ENCODE measurements at places on chromosomes 2 and 18.

- no peak for DNase-seq
Measured at GRCh38 chr2:177175917-177176668, 36.5 kb upstream of the HNRNPA3 start.

GRCh38 chr18:63686871-63687270, 15.9 kb upstream of the SERPINB11 start:
- no peak for DNase-seq

GRCh38 chr2:160210599-160211138, 10.6 kb upstream of the ITGB6 start:
- DNase-seq: no peak

- DNase-seq: peak; percentile 64
Measured at GRCh38 chr2:43105586-43106558, 120.5 kb downstream of the ZFP36L2 start.

DNA sequence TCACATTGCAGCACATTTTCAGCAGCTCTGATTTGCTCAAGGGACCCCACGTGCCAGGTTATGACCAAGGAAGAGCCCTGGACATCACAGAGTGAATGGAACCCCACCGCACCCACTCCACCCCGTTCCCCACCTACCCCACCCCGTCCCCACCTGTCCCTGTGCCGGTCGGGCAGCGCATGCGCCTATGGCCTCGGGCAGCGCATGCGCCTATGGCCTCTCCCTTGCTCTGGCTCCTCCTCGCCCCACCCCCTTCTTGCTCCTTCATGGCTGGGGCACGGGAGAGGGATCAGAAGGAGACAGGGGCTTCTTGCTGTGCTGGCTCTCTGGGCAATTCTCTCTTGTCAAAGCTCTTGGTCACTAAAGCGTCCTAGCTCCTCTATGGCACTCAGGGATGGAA, 371.8 kb upstream of the HS6ST1 start:
- DNase-seq: no peak

- DNase-seq: no peak
Measured at GRCh38 chr2:118477111-118477862, 370.2 kb downstream of the EN1 start.

GRCh38 chr2:165895974-165896373, 57.6 kb downstream of the TTC21B start:
- no peak for DNase-seq

DNA sequence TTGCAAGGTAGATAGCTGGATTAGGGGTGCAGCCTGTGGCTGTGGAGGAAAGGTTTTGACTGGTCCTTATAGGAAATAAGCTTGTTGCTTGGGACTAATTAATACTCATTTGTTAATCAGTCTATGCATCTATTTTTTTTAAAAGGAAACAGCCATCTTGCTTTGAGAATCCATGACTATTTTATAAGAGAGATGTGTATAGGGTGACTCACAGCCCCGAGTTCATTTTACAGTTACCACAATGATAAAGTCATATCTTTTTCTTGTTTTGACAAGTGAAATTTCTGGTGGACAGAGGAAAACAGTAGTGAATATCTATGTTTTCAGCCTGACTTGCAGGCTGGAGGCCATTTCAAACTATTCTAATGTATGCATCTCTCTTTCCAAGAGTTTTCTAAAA, 193.5 kb upstream of the CCDC68 start:
- no peak for DNase-seq

DNA sequence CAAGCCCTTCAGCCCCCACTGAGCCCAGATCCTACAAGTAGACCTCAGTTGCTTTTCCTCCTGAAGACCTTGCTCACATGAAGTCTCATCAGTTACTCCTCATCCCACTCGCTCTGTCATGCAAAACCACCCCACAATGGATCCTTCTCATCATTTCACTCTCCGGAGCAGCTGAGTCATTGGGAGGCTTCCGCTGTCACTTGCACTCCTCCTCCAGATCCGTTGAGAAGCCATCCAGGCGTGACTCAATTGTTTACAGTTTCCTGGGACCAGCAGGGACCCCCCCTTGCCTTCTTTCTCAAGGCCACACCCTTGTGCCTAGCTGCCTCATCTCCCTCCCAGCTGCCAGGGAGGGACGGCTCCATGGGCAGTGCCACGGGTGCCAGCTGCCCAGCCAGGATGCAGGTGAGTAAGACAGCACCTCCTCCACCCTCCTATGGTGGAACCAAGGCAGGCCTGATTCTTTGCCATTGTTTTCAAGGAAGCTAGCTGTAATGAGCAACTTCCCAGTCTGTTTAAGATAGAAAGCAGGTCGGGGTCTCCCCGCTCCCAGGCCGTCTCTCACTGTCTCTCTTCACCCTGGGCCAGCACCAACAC, 16.3 kb downstream of the GPR55 start:
- DNase-seq: peak; percentile 84

DNA sequence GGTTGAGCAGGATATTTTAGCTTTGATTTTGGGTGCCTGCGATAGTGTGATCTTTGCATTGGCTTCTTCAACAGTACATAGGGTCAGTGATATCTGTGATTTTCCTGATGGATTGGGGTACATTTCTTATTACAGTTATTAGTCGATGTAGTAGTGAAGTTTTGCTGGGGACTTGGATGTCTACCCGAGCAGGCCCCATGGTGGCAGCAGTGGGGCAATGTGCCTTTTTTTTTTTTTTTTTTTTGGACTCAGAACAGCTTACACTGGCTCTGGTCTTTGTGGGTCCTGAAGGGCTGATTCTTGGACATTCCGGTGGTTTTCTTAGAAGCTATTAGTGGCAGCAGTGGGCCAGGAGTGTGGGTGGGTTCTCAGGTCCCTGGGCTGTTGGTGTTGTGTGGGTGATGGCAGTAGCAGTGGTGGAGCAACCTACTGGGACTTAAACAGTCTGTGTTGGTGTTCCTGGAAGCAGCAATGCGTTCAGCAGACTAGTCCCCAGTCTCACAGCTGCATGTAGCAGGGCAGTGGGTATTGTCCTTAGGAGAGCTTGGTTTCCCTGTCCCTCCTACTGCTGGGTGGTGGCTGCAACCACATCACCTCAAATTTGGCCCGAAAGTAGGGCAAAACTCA, 53.7 kb upstream of the SLC4A10 start:
- DNase-seq: no peak

- peak; percentile 86 for DNase-seq
Measured at GRCh38 chr2:15223887-15224286, 337.2 kb downstream of the NBAS start.

DNA sequence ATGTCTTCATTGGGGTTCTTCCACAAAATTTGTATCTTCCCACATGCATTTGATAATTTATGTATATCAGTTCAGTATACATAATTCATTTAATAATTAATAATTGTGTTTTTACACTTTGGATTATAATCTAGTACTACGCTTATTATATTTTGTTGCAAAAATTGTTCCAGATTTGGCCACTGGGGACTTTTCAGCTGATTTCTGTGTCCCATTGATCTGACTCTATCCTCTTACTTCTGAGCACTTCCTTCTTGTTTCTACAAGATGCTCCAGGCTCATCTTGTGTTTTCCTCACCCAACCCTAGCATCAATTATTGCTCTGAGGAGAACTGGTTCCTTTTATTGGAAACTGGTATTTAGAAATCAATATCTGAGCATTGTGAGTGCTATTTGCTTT, 215.3 kb upstream of the CDH19 start:
- no peak for DNase-seq

GRCh38 chr2:28374331-28374730, 18.3 kb upstream of the FOSL2 start:
- no peak for DNase-seq

DNA sequence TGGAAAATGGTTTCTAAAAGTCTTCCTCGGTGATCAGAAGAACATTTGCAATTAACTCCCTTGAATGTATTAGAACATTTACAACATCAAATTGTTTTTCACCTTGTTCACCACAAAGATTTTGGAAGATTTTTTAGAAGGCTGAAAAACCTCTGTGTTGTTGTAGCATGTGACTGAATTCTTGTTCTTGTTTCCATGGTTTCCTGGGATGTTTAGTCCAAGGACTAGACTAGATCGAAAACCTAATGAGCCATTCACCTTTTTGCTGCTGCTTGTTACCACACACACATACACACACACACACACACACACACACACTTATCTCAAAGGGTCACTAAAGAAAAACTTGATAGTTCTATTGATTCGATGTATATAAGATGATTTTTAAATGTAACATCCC, 380.0 kb downstream of the LRRTM4 start:
- no peak for DNase-seq

DNA sequence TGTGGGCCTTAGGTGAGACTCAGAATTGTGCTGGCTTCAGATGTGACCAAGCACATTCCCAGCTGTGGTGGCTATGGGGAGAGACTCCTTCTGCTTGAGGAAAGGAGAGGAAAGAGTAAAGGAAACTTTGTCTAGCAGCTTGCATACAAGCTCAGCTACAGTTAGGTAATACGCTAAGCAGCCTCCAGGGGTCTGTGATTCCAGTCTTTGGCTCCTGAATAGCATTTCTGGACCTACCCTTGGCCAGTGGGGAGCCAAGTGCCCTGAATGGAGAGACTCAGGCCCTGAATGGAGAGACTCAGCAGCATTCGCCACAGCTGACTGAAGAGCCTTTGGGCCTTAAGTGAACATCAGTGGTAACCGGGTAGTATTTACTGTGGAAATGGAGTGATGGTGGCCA, 227.4 kb upstream of the CDH7 start:
- no peak for DNase-seq

GRCh38 chr2:16933355-16933754, 267.7 kb upstream of the CYRIA start:
- DNase-seq: no peak

- peak; percentile 44 for DNase-seq
Measured at GRCh38 chr18:63346031-63346430, 21.0 kb downstream of the KDSR start.

DNA sequence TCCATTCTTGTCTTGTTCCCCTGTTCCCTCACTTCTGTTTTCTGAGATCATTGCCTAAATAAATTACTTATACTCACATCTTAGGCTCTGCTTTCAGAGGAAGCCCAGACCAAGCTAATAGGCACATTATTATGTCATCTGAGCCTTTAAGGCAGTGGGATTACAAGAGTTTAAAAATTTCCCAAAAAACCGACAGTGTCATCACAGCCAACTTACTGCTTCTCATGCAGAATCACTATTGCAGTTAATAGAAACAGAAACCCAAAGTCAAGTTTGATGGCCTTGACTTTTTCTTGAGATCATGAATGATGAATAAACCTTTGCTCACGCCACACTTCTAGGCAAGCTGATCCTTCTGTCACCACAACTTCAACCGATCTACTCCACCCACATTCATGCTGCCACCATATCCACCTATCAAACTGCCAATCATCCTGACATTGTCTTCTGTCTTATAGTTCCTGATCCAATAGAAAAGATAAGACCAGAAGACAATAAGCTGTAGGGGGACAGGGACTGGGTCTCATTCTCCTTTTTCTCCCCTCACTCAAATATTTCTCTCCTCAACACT, 142.7 kb upstream of the CREB1 start:
- DNase-seq: no peak

GRCh38 chr2:218405746-218406208, 6.1 kb downstream of the CTDSP1 start:
- no peak for DNase-seq

- no peak for DNase-seq
Measured at GRCh38 chr2:219574484-219575311, 2.6 kb downstream of the INHA start.

DNA sequence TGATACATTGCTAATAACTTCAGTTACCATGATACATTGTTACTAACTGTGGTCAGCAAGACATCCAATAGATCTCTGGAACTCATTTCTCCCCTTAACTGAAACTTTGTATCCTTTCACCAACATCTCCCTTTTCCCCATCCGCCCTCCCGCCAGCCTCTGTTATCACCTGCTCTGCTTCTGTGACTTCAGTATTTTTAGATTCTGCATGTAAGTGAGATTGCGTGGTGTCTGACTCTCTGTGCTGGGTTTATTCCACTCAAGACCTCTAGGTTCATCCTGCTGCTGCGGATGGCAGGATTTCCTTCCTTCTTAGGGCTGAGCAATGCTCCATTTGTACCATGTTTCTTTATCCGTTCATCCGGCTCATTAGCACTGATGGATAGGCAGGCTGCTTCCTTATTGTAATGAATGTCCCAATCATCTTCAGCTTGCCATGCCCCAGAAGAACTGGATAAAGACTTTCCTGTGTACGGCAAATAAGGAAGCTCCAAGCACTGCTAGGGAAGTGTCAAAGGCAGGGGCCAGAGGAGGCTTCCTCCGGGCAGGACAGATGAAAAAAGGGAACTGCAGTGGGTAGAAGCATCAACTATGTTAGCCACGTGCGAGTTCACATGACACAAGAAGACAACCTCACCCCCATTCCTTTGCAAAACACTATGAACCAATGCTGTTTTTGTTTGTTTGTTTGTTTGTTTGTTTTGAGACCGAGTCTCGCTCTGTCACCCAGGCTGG, 113.4 kb downstream of the EIPR1 start:
- DNase-seq: no peak

DNA sequence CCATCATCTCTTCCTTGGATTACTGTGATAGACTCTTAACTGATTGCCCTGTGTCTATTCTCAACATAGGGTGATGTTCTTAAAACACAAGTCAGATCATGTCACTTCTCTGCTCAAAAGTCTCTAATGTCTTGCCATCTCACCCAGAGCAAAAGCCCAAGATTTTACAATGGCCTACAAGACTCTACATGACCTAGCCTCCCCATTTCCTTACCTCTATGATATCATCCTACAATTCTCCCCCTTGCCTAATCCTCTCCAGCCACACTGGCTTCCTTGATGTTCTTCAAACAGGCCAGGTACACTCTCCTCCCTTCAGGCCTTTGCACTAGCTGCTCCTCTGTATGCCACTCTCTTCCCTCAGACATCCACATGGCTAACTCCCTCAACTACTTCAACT, 55.1 kb downstream of the ROCK1 start:
- DNase-seq: no peak

- peak; percentile 47 for DNase-seq
Measured at GRCh38 chr2:70143314-70144150, 47.3 kb downstream of the C2orf42 start.

- no peak for DNase-seq
Measured at GRCh38 chr18:8174771-8175170, 434.5 kb upstream of the RAB12 start.

GRCh38 chr18:48003426-48004349, 73.2 kb upstream of the SMAD2 start:
- peak; percentile 28 for DNase-seq

DNA sequence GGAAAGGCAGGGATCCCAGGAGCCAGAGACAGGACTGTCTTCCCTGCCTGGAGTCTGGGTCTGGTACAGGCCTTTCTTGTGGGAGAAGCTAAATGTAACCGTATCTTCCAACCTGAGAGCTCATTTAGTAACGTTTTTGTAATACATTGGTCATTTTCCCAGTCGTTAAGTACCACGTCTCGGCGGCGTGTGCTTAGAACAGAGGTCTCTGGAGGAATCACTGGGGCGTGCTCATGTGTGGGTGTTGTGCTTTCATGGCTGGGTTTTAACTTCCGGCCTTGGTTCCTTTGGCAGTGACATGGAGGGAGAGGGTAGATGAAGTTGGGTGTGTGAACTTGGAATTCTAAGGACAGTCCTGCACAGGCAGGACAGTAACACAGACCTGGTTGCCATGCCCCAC, 79.7 kb downstream of the NCK2 start:
- DNase-seq: no peak

DNA sequence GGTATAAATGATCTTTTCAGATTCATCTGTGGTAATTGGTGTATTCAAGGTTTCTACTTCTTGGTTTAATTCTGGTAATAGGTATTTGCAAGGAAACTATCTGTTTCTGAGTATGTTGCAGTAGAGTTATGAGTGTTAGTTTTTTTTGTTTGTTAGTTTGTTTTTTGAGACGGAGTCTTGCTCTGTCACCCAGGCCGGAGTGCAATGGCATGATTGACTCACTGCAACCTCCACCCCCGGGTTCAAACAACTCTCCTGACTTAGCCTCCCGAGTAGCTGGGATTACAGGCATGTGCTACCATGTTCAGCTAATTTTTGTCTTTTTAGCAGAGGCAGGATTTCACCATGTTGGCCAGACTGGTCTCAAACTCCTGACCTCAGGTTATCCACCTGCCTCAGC, 60.9 kb upstream of the IL1R2 start:
- no peak for DNase-seq
